Activated CD8-positive, alpha-beta T cell treated with anti-CD3 and anti-CD28 coated beads, Interleukin-2, amount 10 ng/mL, durations not matched to agents 7 days and 5 days (primary cell): ENCODE measurements at places on chromosomes 5 and 9. TPM values are rescaled to one million over a fixed set of nuclear protein-coding genes. Genes with fewer than 3 reads are reported as not detected.
A peak's percentile ranks its signal among the peaks of the same experiment; 100 is the strongest.

Gene C9orf153
- total RNA-seq, result 0.34 TPM

Gene IL3
- total RNA-seq, result not detected

Gene BARHL1
- not detected for total RNA-seq

Gene SPAG8
- total RNA-seq, result 1.5 TPM

Gene SHOC1
- total RNA-seq, result not detected

Gene AGXT2
- not detected for total RNA-seq

Gene IL17B
- total RNA-seq, result not detected

Gene THBS4
- 1.4 TPM for total RNA-seq

Gene TBC1D2
- 3.5 TPM for total RNA-seq

Gene GFI1B
- not detected for total RNA-seq

GRCh38 chr9:2231829-2232228 is 216.7 kb downstream of the SMARCA2 start:
- H3K27me3 ChIP-seq, result no peaks in the 10 kb centered on the region
- H3K4me1 ChIP-seq, result peaks cover 14% of the 10 kb centered on the region
- H3K36me3 ChIP-seq, result no peaks in the 10 kb centered on the region
- H3K4me3 ChIP-seq, result no peak overlapping the region

DNA sequence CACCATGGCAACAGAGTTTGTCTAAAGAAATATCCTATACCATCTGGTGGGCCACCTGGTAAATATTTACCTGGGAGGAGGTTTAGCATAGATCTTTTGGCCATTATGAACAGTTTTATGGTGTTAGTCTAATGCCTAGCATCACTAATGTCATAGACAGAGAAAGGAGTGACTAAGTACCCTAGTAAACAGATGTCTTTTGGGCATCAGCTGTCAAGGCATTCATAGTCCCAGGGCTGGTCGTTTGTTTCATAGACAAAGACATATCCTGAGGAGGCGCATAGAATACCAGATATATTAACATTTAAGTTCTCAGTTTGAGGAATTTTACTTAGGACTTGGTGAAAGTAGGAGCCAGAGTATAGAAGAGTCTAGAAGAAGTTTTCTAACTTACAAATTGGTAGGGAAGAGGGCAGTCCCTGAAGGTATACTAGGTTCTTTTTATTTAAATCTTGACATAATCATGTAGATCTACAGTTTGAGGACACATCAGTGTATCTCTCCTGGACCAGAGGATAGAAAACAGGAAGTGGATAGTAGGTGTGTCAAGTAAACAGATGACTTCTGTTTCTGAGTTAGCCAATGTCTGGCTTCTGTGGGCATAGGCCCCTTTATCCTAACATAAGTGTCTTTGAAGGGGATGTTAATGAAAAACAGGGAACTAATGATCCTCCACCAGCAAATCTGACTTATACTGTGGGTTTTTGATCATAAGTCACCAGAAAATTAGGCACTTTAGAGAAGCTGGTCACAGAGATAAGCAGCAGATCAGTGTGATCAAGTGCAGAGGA is 105.0 kb upstream of the PRSS3 start:
- no peak for DNase-seq
- H3K27ac ChIP-seq, result no peak overlapping the region
- H3K4me3 ChIP-seq, result no peak overlapping the region
- H3K4me1 ChIP-seq, result peaks cover 8% of the 10 kb centered on the region
- no peaks in the 10 kb centered on the region for H3K36me3 ChIP-seq

GRCh38 chr5:17304282-17304681 is 86.9 kb downstream of the BASP1 start:
- DNase-seq, result no peak
- no peaks in the 10 kb centered on the region for H3K36me3 ChIP-seq
- no peak overlapping the region for H3K4me3 ChIP-seq

DNA sequence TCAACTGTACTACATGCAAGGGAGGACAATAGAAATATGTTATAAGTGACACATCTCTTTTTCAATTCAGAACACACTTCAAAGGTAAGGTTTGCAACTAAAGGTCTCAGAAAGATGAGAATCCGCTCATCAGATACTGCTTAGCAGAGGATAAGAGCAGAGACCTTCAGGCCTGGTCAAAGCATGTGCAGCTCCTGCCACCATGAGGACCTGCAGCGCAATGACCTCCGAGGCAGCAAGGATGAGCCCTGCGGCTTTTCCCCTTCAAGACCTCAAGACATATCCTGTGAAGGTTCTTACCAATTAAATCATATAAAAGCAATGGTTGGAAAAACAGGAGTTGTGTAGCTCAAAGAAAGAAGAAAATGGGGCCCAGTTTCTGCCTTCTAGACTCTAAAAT is 135.8 kb downstream of the TRIM36 start:
- H3K36me3 ChIP-seq, result no peaks in the 10 kb centered on the region
- DNase-seq, result no peak
- no peaks in the 10 kb centered on the region for H3K4me1 ChIP-seq
- H3K4me3 ChIP-seq, result no peak overlapping the region

GRCh38 chr5:107247427-107247826 is 423.3 kb downstream of the EFNA5 start:
- no peaks in the 10 kb centered on the region for H3K36me3 ChIP-seq

DNA sequence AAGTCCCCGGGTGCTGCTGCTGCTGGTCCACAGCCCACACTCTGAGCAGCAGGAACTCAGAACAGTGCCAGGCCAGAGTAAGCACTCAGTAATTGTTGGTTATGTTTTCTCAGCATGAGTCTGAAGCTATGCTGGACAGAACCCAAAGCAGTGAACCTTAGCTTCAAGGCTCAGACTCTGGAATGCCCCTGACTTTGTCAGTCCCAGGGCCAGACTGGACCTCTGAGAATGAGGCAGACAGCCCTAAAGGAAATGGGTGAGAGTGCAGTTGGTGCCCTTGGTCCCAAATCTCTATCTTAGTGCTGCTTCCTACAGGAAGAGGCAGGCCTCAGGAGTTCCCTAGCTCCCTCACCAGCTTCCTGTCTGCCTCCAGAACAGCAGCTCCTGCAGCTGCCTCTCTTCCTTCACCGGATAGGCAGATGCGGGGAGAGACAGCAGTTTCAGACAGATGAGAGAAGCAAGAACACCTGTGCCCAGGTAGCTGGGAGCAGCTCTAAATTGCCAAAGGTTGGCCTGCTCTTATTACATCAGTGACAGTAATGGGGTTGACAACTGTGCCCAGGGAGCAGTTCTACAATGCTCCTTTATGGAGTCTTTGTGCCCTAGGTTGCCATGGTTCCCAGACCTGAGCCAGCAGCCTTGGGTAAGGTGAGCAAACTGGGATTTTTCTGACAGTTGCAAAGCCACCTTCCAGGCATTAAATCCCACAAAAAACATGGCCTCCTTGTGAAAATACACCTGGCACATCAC is 82.2 kb upstream of the CXCL14 start:
- H3K27ac ChIP-seq, result no peak overlapping the region
- H3K27me3 ChIP-seq, result peaks cover 6% of the 10 kb centered on the region
- H3K36me3 ChIP-seq, result no peaks in the 10 kb centered on the region
- no peak for DNase-seq

DNA sequence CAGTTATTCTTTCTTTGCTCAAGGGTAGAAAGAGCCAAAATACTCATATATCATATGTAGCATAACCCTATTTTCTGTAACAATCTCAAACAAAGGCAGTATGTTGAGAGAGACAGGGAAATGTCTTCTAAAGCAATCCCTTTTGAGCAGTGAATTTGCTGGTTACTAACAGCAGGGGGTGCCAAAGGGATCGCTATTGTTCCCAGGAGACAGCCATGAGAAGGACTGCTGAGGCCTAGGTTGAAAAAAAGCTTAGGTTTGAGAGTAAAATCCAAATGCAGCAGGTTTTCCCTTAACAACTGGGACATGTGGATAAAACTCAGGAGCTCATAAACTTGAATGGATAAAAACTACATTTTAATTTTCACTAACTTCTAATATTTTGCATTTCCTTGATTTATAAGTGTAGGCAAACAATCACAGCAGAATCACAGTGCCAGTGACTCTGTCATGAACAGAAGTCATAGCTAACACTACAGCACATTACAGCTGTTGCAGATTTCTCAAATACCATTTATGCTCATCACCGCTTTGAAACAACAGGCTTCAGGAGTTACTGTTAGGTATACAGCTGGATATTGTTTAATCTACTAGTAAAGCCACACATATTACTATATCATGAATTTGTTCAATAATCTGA is 148.4 kb downstream of the MAPKAP1 start:
- peaks cover 21% of the 10 kb centered on the region for H3K4me1 ChIP-seq
- peaks cover 12% of the 10 kb centered on the region for H3K36me3 ChIP-seq
- H3K27ac ChIP-seq, result no peak overlapping the region
- H3K4me3 ChIP-seq, result no peak overlapping the region
- no peaks in the 10 kb centered on the region for H3K27me3 ChIP-seq

DNA sequence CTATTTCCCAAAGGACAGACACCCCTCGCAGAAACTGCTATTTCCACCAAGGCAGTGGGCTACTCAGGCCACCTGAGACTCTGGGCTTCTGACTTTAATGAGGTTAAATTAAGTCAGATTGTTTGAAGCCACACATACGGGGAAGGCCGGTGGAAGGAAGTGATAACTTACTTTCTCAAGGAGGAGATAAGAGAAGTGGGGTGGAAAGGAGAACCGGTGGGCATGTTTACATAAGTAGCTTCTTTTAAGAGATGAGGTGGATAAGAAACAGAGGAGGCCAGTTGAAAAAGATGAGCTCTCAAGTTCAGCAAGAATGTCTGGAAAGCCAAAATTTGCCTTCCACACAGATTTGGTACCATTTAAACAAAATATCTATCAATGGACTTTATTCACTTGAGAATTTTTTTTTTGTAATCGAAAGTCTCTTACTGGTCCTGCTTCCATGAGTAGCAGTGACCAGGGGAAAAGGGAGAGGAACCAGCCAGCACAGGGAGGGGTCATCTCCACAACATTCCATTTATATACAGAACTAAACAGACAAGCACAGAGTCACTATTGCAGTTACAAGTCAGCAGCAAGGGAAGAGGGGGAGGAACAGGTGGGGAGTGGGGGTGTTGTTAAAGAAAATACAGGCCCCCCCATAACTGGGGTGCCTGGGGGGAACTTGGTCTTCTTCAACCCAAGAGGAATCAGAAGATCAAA is 20.0 kb downstream of the CCDC125 start:
- no peak overlapping the region for H3K4me3 ChIP-seq
- H3K36me3 ChIP-seq, result peaks cover 47% of the 10 kb centered on the region
- DNase-seq, result no peak
- peak overlapping the region; percentile 27 for H3K27ac ChIP-seq

DNA sequence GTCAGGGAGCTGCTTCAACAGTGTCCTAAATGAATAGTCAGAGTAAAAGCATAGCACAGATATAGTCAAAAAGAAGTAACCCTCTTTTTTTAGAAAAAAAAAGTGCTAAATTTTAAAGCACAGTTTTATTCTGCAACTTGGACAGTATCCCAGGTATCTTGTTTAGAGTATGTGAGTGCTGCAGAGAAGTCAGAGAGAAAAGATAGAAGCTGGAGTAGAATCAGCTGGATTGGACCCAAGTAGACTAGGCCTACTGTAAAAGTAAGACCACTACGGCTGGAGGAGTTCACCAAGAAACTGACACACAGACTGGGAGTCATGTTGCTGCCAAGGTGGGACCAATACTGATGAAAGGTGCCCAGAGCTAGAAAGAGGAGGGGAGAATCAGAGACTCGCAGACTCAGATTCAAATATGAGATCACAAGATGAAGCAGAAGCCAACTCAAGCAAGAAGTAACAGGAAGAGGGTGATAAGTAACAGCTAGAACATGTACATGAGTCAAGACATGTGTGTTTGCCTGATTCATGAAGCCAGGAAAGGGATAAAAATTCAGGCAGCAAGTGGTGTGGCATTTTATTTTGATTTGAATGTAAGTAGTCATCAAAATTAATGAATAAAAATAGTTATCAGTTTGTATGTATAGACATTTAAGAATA is 25.6 kb upstream of the TUSC1 start:
- H3K27me3 ChIP-seq, result no peaks in the 10 kb centered on the region
- DNase-seq, result no peak
- no peaks in the 10 kb centered on the region for H3K36me3 ChIP-seq

DNA sequence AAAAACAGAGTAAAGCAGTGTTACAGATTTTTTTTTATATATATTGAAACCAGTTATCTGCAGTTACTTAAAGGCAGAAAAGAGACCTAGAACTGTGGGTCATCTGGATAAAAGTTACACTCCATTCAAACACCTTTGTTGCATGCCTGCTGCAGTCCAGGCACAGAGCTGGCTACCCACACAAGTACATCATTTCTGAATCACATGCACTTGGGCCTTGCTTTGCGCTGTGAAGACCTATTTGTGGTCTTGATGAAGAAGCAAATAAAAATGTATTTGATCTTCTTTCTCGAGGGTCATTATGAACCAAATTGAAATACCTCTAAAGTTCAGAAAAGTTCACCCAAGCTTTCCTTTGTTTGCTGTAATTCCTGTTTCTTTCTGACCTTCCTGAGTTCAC is 503.0 kb upstream of the ZNF608 start:
- H3K4me1 ChIP-seq, result no peaks in the 10 kb centered on the region
- no peak overlapping the region for H3K27ac ChIP-seq
- DNase-seq, result no peak
- H3K27me3 ChIP-seq, result no peaks in the 10 kb centered on the region
- no peak overlapping the region for H3K4me3 ChIP-seq

DNA sequence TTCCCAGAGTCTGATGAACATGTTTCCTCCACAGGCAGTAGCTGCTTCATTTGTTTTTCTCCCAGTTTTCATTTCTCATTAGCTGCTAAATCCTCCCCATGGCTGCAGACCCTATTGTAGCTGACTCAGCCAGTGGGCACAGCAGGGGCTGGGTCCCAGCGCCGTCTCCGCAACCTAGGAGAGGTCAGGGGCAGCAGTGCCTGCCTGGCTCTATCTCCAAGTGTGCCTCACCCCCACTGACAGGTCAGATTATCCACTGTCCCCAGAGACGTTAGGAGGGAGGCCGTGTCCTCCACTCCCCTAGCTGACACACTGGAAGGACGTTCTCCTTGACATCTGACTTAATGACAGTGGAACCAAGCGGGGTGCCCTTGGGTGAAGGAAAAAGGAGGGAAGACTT is 31.1 kb downstream of the KCNIP1 start:
- no peak overlapping the region for H3K27ac ChIP-seq
- H3K36me3 ChIP-seq, result no peaks in the 10 kb centered on the region
- no peaks in the 10 kb centered on the region for H3K4me1 ChIP-seq
- H3K27me3 ChIP-seq, result peaks cover 13% of the 10 kb centered on the region
- no peak overlapping the region for H3K4me3 ChIP-seq

DNA sequence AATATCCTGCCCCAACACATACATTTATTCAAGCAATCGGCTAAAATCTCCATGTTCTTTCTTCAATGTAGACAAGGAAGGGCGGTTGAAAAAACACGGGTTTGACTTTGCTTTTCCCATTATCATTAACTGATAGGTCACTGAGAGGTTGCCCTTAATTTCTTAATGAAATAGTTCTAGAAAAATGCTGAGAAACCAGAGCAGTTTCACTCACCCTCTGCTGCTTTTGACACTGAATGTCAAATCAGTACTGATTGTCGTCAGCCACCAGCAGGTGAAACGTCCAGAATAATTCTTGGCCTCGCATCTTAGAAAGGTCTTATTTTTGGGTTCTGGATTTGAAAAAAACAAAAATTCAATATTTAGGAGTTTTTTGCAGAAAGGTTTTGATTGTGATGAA is 8.1 kb downstream of the IL12B start:
- H3K4me1 ChIP-seq, result no peaks in the 10 kb centered on the region
- no peak overlapping the region for H3K4me3 ChIP-seq
- no peak overlapping the region for H3K27ac ChIP-seq
- H3K36me3 ChIP-seq, result no peaks in the 10 kb centered on the region
- peaks cover 24% of the 10 kb centered on the region for H3K27me3 ChIP-seq
- DNase-seq, result no peak
